ENCODE measurements at places on chromosomes 16 and 17. TPM values are rescaled to one million over a fixed set of nuclear protein-coding genes. Genes with fewer than 3 reads are reported as not detected.

TP53TG3 gene
- not detected for polyA plus RNA-seq

- no peak for DNase-seq
These were observed 16.0 kb downstream of the HOXB4 start for GRCh38 chr17:48561884-48562810.

GRCh38 chr17:66920435-66920834 is 44.1 kb upstream of the CACNG4 start:
- no peak for DNase-seq

- no peak for DNase-seq
These were observed 5.6 kb downstream of the ACD start for GRCh38 chr16:67654403-67654911.

DNA sequence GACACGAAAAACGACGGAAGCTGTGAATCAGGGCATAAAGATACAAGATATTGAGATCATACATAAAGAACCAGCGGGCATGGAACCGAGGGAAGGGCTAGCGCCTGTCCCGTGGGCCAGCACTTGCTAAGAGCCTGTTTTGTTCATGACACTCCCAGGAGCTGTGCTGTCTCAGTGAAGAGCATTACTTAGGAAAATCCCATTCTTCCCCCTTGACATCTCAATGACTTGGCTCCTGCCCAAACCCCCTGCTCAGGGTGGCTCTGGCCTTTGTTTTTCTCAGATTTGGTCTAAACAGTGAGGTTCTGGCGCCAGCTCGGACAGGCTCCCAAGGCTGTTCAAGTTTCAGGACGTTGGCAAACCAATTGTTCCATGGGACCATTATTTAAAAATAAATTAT is 79.1 kb upstream of the SEC14L1 start:
- no peak for DNase-seq

DNA sequence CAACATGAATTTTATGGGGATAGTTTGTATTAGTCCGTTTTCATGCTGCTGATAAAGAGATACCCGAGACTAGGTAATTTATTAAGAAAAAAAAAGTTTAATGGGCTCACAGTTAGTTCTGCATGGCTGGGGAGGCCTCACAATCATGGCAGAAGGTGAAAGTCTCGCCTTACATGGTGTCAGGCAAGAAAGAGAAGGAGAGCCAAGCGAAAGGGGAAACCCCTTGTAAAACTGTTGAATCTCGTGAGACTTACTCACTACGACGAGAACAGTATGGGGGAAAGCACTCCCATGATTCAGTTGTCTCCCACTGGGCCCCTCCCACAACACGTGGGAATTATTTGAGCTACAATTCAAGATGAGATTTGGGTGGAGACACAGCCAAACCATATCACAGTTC is 181.5 kb downstream of the PRKCA start:
- no peak for DNase-seq

DNA sequence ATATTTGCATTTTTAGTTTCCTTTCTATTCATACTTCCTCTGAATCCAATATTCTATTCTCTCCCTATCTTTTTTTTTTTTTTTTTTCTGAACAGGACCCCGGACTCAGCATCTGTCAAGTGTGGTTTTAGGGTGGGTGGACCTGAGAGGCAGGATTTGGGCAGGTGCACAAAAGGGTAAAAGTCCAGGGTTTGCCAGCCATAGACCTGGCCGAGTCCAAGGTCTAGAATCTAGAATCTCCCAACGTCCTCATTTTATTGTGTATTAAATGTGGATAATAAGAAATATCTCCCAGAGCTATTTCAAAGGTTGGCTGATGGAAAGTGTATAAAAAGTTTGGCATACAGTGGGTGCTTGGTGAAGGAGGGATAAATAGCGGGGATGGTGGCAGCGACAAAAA is 273.3 kb upstream of the MAF start:
- DNase-seq, result no peak

DNA sequence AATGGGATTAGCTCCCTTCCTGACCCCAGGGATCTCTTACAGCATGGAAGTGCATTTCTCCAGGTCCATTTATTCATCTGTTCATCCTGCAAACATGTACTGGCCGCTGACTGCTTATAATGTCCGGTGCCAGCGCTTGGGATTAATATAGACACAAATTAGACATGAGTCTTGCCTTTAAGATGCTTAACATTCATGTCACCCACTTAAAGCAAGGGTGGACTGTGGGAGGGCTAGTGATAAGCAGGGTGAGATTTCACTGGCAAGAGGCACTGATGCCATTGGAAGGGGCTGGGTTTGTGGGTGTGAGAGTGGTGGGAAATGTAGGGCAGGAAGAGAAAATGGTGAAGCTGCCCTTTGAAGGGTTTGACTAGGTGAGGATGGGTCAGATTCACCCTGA is 92.2 kb upstream of the MPHOSPH6 start:
- DNase-seq, result no peak

DNA sequence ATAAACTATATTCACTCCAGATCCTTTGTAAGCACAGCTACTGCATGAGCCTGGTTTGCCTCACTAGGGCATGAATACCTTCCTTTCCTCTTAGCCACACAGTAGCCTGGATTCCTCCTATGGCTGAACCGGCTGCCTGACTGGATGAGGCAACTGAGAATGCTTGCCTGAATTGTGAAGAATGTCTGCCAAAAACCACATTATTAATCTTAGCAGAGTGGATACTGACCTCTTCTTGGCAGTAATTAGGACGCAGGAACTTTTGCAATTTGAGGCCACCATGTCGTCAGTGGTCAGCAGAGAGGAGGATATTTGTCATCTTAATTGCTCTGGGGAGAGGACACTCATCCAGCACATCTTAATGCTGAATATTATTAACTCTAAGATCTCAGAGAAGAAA is 651.8 kb upstream of the GOT2 start:
- DNase-seq, result no peak

GRCh38 chr16:5837007-5837670 is 739.5 kb upstream of the EEF2KMT start:
- DNase-seq, result no peak

- no peak for DNase-seq
These were observed 3.2 kb downstream of the EVPL start for GRCh38 chr17:76023900-76024237.

DNA sequence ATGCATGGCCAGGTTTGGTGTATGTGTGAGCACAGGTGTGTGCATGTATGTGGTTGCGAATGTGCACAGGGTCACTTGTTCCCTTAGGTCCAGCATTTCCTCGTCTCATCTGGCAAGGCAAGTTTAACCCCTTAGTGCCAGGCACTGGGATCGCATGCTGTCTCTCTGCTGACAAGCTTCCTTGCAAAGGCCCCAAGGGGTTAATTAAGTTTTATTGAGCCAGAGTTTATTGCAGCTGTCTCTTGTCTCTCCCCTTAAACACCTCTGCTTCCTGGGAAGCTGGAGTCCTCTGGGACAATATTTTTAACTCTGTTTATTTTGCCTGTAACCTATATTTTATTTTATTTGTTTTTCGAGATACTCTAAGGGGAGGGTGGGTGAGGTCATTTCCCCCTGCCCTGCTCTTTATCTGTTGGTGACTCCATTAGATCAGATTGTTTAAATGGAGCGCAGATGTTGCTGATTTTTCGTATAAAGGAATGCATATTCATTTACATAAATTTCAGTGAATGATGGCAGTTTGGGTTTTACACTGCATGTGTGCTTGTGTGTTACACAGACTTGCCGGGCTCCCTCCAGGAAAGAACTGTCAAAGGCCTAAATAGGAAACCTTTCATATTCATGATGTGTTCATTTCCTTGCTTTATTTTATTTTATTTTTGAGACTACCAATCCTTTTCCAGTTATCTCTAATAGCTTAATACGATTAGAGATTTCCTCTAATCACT is 99.7 kb downstream of the CBLN1 start:
- no peak for DNase-seq

All from naive thymus-derived CD8-positive, alpha-beta T cell (primary cell).